ENCODE measurements at places on chromosomes 2 and 18.

DNA sequence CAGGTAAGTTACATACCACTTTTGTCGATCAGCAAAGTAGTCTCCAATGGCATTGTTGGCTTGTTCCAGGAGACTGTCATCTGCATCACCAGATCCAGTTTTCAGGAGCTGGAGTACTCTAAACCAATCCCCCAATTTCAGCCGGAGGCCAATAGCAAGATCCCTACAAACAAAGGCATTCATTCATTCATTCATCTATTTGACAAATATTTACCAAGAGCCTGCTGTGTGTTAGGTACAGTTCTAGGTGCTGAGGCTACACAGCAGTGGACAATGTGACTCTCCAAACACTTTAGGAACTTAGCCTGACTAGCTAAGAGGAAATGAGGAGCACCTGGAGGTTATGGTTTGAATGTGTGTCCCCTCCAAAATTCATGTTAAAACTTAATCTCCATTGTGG is 34.4 kb upstream of the TTC32 start:
- no peak for ATAC-seq
- no peaks in the 10 kb centered on the region for H3K27me3 ChIP-seq
- no peaks in the 10 kb centered on the region for H3K4me1 ChIP-seq

GRCh38 chr2:71713581-71714580 is 260.5 kb downstream of the DYSF start:
- no peak overlapping the region for H3K27ac ChIP-seq
- H3K27me3 ChIP-seq, result peaks cover 12% of the 10 kb centered on the region
- no peak for ATAC-seq
- H3K4me1 ChIP-seq, result no peaks in the 10 kb centered on the region
- H3K36me3 ChIP-seq, result no peaks in the 10 kb centered on the region

DNA sequence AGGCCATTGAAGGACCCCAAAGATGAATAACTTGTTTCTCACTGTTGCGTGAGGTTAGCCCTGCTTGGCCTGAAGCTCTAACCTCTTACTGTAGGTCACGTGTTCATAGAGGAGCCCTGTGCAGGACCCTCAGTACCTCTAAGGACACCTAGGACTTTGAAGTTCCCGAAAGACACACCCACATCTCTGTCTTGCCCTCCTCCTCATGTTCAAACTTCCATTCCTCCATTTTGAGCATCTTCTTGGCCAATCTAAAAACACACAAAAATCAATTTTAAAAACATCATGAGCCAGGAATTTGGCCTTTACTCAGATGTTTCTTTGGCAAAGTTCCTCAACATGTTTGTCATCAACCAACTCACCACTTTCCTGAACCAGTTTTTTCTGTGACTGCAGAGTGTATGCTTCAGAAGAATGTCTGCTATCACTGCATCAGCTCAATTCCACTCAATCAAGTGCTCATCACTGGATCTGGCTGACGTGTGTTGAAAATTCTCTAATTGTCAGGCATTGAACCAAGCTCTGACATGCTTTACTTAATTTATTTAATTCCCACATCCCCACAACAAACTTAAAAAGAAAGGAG is 101.6 kb downstream of the AP1S3 start:
- H3K4me1 ChIP-seq, result no peaks in the 10 kb centered on the region
- no peak overlapping the region for H3K4me3 ChIP-seq
- peaks cover 4% of the 10 kb centered on the region for H3K27me3 ChIP-seq
- no peak for ATAC-seq
- no peak overlapping the region for H3K27ac ChIP-seq

DNA sequence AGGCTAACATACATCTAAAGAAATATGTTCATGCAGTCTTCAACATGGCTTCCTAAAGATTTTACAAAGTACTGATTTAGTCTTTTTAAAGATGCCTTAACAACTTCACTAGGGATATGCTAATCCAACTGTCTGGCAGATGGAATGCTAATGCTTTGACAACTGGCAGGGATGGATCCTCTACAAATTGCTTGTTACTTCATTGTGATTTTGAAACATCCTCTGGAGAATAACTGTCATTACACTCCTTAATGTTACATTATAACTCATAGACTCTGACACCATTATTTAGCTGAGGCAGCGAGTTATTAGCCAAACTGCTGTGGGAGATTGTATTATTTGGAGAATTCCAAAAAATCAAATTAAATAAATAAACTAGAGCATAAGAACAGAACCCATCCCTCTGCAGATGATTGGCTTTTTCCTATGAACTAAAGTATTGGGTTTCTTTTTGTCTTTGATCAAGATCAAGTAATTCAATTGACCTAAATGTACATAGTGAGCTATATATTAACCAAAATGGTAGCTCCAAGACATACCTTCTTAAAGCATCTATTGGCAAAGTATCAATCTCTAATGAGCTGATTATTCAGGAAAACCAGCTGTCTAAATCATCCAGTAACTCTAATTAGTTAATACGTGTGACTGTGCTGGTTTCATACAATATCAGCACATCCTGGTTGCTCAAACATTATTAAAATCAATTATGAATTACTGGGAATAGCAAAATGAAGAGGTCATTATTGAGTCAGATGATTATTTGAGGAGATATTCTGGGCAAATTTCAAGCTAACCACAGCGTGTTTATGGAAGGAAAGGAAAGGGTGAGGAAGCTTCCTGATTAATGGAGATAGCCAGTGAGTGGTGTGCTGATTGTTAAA is 321.3 kb upstream of the TFPI start:
- H3K27me3 ChIP-seq, result peaks cover 2% of the 10 kb centered on the region
- no peak overlapping the region for H3K4me3 ChIP-seq
- H3K4me1 ChIP-seq, result no peaks in the 10 kb centered on the region
- no peaks in the 10 kb centered on the region for H3K36me3 ChIP-seq
- ATAC-seq, result no peak

DNA sequence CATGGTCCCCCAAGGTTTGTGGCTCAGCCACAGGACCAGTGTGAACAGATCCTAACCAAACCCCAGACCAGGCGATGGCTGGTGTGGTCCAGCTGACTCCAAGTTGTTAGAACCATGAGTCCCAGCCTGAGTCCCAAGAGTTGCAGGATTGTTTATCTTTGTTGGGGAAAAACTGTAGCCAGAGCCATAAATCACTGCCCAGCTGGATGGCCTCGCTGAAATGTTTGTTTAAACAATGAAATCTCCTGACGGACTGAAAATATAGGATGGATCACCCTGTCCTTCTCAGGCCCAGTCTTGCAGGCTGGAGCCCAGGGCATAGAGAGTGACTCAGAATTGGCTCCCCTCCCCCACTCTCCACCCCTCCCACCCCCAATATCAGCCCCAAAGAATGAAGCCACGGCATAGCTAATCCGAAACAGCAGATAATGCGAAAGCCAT is 36.4 kb downstream of the PKDCC start:
- H3K4me3 ChIP-seq, result no peak overlapping the region
- H3K4me1 ChIP-seq, result peaks cover 5% of the 10 kb centered on the region
- H3K27ac ChIP-seq, result no peak overlapping the region
- peaks cover 4% of the 10 kb centered on the region for H3K27me3 ChIP-seq

DNA sequence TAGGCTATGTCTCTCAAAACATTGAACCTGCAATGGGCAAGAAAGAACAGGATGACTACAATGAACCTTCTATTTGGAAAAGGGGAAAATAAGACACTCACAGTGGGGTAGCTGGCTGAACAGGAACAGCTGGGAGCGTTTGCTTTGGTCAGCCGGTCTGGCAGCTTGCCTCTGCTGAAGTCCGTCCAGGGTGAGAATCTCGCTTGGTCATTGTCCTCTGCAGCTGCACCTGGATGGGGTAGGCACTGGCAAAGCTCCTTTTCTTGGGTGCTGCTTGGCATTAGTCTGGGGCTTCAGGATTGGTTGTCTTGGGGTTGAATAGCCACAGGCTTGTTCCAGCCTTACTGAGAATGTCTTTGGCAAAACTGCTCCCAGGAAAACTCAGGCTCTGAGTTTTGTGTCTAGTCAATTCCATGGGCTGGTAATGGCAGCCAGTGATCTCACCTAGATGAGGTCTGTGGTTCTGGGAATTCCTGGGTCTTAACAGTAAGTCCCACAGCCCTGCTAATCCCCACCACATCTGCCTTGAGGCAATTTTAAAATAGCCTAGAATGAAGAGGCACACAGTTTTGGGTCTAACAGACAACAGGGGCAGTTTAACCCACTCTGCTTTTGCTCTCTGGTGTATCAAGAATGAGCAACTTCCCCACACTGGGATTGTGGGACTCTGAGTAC is 13.4 kb downstream of the NEDD4L start:
- no peak overlapping the region for H3K4me3 ChIP-seq
- ATAC-seq, result no peak
- no peaks in the 10 kb centered on the region for H3K36me3 ChIP-seq
- no peak overlapping the region for H3K27ac ChIP-seq
- no peaks in the 10 kb centered on the region for H3K4me1 ChIP-seq

DNA sequence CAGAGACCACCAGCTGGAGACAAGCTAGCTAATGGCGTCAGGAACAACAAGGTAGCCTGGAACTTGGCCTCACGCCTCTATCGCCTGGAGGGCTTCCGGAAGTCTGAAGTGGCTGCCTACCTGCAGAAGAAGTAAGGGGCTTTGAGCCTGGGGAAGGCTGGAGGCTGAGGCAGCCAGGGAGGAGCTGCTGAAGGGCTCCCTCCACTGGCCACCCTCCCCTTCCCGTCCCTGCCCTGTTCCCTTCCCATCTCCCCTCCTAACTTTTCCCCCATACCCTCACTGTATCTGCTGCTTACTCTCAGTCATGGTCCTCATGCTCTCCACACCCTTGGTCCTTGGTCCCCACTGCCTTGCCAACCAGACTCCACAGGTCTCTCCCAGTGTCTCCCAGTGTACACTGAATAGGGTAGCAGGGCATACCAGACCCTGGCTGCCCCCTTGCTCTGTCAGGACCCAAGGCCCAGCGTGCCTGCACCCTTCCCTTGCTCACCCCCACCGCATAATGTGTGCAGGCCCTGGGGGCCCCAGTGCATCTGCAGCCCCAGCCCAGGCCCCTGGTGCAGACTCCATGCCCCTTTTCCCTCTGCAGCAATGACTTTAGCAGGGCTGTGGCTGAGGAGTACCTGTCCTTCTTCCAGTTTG is 18.8 kb downstream of the PSD4 start:
- no peak overlapping the region for H3K4me3 ChIP-seq
- H3K4me1 ChIP-seq, result peaks cover 25% of the 10 kb centered on the region
- peak overlapping the region; percentile 58 for H3K27ac ChIP-seq
- H3K27me3 ChIP-seq, result no peaks in the 10 kb centered on the region
- ATAC-seq, result no peak

- H3K27ac ChIP-seq, result no peak overlapping the region
- no peaks in the 10 kb centered on the region for H3K27me3 ChIP-seq
- no peak for ATAC-seq
- H3K4me3 ChIP-seq, result no peak overlapping the region
- H3K36me3 ChIP-seq, result no peaks in the 10 kb centered on the region
These were observed 43.9 kb upstream of the RFX8 start for GRCh38 chr2:101518578-101519492.

DNA sequence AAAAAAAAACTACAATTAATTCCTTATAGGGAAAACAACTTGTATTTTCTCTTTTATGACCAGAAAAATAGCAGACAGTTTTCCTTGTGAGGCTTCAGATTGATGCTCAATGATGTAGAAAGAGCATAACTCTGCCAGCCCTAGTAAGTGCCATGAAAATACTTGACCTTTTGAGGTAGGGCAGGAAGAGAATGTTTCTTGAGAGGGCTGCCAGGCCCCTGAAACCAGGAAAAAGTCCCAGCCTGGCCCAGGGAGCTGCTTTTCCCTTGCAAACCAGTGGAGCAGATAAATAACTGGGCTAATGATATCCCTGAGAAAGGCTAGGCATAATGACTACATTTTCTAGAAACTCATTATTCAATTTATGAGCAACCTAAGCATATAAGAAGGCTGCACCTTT is 126.8 kb downstream of the SLC8A1 start:
- no peak overlapping the region for H3K27ac ChIP-seq
- H3K4me1 ChIP-seq, result no peaks in the 10 kb centered on the region
- no peak overlapping the region for H3K4me3 ChIP-seq
- no peak for ATAC-seq
- H3K27me3 ChIP-seq, result peaks cover 2% of the 10 kb centered on the region
- H3K36me3 ChIP-seq, result no peaks in the 10 kb centered on the region

- H3K4me1 ChIP-seq, result peaks cover 32% of the 10 kb centered on the region
- peaks cover 5% of the 10 kb centered on the region for H3K27me3 ChIP-seq
- no peak for ATAC-seq
- peaks cover 8% of the 10 kb centered on the region for H3K36me3 ChIP-seq
- no peak overlapping the region for H3K27ac ChIP-seq
- no peak overlapping the region for H3K4me3 ChIP-seq
These were observed 103.8 kb downstream of the PLCL1 start for GRCh38 chr2:197908156-197908555.

DNA sequence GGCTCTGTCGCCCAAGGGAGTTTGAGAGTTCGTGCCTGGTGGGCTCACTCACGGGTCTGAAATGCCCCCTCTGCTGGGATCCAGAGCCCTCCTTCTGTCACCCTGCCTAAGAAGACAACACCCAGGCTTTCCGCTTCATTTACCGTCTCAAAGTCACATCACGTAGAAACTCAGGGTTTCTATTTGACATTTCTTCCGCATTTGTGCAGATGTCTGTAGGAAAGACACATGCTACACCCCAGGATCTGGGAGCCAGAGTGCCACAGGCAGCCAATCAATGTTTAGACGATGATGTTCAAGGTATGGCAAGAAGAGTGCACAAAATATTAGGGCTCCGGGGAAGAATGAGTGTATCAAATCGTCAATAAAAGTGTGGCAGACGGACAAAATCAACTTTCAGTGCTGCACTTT is 24.4 kb upstream of the ACKR3 start:
- H3K4me3 ChIP-seq, result peak overlapping the region; percentile 86
- H3K36me3 ChIP-seq, result peaks cover 8% of the 10 kb centered on the region
- H3K27me3 ChIP-seq, result no peaks in the 10 kb centered on the region
- peak overlapping the region; percentile 65 for H3K27ac ChIP-seq

GRCh38 chr2:24049485-24050021 is at the start of gene FKBP1B:
Gene FKBP1B (plus strand): TSS chr2:24049741. CDS start chr2:24049850, 109 bp downstream.
- peak; percentile 22 for ATAC-seq
- peaks cover 7% of the 10 kb centered on the region for H3K36me3 ChIP-seq
- H3K27ac ChIP-seq, result no peak within 1 kb of the TSS

DNA sequence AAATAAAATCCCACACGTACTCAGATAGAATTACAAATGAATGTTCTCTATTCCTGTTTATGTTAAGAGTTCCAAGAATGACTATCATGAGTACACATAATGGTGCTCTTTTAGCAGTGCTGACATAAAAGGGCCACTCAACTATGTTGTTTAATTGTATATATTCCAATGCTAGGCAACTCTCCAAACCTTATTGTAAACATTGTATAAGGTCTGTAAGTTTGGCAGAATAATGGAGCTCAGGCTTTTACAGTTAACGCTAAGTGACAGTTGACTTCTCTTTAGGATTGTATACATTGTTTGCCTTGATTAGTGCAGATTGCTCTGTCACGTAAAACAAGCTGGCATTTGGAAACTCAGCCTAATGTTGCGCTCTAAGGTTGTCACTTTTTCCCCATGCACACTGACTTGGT is 20.8 kb downstream of the RBMS1 start:
- no peaks in the 10 kb centered on the region for H3K27me3 ChIP-seq
- peaks cover 8% of the 10 kb centered on the region for H3K36me3 ChIP-seq
- H3K4me3 ChIP-seq, result peak overlapping the region; percentile 72

DNA sequence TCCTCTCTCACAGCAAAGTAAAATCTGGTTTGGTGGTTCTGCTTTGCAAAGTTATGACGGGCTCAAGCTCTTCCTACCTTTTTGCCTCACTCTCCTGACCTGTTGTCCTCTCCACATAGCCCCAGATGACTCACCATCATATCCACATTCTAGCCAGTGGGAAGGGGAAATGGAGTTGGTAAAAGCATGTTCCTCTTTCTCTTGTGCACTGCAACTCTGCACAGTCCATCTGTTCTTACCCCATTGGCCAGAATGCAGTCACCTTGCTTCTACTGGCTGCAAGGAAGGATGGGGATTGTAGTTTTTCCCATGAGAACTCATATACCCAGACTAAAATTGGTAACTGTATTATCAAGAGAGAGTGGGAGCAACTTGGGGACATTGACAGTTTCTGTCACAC is 50.4 kb upstream of the SMIM21 start:
- no peak for ATAC-seq
- H3K27me3 ChIP-seq, result peaks cover 16% of the 10 kb centered on the region
- no peaks in the 10 kb centered on the region for H3K36me3 ChIP-seq
- H3K27ac ChIP-seq, result no peak overlapping the region
